ENCODE measurements at places on chromosomes 7 and 10. TPM values are rescaled to one million over a fixed set of nuclear protein-coding genes. Genes with fewer than 3 reads are reported as not detected.

DNA sequence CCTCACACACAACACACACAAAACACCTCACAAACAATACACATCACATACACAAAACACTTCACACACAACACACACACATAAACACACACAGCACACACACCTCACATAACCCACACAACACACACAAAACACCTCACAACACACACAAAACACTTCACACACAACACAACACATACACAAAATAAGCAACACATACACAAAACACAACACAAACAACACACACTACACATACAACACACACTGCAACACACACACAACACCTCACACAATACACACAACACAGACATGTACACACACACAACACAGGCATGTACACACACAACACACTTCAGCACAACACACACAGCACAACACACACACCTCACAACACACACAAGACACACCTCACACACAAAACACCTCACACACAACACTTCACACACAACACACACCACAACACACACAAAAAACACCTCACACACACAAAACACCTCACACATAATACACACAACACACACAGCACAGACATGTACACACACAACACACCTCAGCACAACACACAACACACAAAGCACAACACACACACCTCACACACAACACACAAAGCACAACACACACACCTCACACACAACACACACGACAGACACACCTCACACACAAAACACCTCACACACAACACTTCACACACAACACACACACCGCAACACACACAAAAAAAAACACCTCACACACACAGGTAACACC is 107.5 kb downstream of the TNS3 start:
- DNase-seq: no peak

DNA sequence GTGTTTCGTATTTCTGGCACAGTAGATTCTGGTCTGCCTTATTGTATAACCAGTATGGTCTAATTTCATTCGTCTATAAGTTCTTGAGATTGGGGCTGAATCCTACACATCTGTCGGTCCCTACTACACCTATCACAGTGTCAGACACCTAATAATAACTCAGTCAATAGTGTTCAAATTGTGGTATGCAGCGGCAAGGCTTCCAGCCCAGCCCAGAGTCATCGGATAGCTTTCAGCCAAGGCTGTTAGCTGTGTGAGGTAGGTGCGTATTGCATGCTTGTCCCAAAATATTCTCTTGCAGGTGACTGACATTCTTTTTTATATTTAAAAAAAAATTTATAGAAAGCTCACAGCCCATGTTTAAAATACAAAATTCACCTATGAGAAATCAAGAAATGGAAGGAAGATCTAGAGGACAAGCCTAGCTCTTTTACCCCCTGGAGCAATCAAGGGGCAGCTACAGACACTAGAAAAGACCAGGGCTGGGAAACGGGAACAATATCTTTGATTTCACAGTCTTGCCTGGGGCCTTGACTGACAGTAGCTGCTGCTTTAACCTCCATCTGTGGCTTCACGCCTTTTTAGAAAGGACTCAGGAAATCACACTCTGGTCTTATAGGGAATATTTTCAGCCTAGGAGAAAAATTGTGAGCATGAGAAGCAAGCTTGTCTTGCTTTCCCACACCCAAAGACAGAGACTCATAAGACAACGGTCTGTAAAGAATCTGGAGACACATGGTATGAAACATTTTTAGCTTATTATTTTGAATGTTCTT is 9.5 kb upstream of the ASB4 start:
- no peak for DNase-seq

- DNase-seq: peak; percentile 22
These were observed 619 bp upstream of the HOXA6 start for GRCh38 chr7:27148031-27148755.

GRCh38 chr7:47480576-47481538 is 101.1 kb downstream of the TNS3 start:
- DNase-seq: no peak

GIMAP8 gene
- 42.9 TPM for total RNA-seq

- no peak for DNase-seq
These were observed 22.8 kb downstream of the ANTXRL start for GRCh38 chr10:46309511-46310142.

DNA sequence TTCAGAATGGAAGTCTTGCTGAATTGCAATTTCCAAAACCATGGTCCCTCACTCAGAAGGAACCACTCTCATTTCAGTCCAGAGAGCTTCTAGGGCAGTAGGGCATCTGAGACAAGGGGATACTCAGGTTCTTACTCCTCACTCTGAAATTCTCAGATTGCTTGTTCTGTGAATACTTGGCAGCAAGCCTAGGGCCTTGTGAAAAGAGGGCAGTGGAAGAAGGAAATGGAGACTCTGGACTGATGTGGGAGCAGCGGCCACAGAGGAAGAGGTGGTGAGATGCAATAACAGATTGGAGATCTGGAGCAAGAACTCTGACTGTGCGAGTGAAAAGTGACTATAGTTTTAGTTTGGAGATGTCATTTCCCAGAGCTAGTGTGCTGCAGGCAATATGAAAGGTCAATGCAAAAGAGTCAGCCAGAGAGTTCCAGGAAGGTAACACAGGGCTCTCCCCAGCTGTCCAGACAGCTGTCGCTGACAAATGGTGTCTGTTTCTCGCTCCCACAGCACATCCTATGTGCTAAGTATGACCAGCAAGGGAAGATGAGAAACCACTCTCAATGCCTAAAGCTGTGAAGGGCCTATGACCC is 291.6 kb upstream of the KIAA1217 start:
- DNase-seq: no peak

CALCR gene
- 0.24 TPM for total RNA-seq

GPR15LG gene
- not detected for total RNA-seq

DNA sequence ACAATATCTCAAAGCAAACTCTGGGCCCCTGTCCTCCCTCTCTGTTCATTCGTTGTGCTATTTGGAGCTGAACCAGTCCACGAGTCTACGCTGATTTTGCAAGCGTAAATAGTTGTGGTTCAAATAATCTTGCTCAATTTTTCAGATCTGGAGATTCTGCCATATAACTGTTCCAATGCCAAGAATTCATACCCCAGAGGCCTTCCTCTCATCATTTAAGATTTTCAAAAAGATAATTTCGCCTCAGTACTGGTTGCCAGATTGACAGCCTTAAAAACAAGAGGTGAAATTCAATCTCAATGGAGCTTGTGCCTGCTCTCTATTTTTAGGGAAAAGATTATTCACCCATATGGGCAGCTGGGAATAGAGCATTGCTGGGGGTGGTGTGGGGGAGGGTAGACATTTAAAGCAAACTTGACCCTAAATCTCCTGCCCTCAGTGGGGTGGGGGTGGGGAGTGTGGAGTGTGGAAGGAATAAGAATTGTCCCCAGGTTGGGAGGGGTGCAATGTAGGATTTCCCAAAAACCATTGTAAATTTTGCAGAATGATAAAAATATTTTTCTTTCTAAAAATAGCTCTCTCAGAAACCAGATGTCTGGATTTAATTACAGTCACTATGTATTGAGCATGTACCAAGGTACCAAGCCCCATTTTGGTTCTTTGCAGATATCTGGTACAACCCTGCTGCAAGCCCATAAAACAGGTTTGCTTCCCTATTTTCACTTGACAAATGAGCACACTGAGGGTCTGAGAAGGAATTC is 104.7 kb upstream of the EEPD1 start:
- no peak for DNase-seq

- no peak for DNase-seq
These were observed 324 bp downstream of the TWNK start for GRCh38 chr10:100987685-100988049.

GRCh38 chr10:43069211-43069515 is 7.7 kb upstream of the RET start:
- DNase-seq: no peak

DNA sequence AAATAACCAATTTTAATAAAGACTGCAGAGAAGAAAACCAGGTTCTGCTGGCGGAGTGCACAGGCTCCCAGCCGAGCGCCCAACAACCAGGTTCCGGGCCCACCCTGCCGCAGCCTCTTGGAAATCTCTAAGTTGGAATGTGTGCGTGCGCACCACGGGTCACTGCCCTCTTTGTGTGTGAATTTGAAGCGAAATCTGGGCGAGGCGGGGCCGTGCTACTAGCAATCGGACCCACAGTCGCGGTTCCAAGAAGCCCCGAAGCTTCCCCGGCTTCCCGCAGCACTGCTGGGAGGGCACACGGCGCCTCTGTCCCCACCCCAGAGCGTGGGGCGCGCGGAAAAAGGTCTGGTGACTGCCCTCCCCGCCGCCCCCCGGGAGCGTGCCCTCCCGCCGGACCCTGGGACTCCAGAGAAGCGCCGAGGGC is 666 bp upstream of the MAP3K8 start:
- peak; percentile 73 for DNase-seq

GRCh38 chr7:85004402-85004801 is 182.5 kb downstream of the SEMA3D start:
- no peak for DNase-seq

TMEM178B gene
- total RNA-seq: 0.96 TPM

DNA sequence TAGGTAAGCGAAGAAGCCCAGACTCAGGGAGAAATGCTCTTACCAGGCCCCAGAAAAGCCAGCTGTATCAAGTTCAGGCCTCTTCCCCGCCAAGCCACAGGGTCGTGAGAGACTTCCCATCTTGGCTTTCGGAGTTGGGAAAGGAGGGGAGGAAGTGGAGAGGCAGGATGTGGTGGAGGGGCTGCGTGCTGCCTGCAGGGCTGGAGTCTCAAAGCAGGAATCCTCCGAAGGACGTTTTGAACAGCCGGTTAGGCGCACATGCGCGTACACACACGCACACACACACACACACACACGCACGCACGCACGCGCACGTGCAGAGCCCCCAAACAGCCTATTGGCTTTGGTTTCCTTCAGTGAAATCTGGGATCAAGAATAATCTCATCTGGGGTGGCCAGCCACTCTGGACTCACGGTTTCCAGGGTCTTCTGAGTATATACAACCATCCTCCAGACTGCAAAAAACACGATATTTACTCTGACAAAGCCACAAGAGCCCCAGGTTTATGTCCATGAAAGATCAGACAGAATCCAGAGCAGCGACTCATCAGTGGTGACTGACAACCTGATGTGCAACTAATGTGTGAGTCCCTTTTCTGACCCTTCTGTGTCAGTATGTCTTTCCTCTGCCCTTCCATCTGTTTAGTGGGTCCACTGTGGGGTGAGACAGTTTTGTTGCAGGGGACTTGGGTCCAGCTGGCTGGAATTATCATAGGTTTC is 115.0 kb upstream of the ZNF438 start:
- DNase-seq: no peak

ZNF117 gene
- total RNA-seq: 16.3 TPM

SFXN4 gene
- total RNA-seq: 29.9 TPM

KCP gene
- 1.6 TPM for total RNA-seq

DNA sequence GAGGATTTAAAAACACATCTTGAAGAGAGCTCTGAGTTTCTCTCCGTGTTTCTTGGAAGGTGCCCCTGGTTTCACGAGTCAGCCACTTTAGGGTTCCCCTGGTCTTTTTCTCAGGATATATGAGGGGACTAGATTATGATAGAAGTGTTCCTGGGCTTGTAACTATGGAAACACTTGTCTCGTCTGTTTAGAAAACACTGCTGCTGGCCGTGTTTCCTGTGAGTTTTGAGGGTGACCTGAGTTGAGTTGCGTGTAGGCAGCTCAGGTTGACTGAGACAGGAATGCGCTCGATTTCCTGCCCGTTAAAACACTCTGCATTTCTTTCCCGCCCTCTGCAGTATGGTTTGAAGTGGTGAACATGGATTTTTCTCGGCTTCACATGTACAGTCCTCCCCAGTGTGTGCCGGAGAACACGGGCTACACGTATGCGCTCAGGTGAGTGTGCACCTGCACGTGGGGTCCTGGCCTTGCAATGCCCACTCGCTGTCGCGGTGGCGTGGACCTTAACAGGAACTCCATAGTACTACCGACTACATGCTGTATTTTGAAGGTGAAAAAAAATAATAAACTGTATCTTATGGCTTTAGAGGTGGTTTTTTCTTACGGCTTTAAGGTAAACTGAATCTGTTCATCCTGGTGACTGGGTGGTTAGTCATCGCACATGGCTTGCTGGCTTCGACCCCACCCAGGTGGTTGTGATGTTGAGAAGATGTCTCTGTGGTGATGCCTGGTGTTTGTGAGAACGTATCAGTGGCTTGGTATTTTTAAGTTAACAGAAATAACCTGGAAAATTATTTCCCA is at the start of gene SUN1:
SUN1 (plus strand) TSS at position 310 of the 801 bp plus-strand sequence; CDS start at position 359, 49 bp downstream.
- no peak for DNase-seq

SLC4A2 gene
- 118 TPM for total RNA-seq
